CD4-positive, alpha-beta T cell (primary cell): ENCODE measurements at places on chromosomes 4 and X.

DNA sequence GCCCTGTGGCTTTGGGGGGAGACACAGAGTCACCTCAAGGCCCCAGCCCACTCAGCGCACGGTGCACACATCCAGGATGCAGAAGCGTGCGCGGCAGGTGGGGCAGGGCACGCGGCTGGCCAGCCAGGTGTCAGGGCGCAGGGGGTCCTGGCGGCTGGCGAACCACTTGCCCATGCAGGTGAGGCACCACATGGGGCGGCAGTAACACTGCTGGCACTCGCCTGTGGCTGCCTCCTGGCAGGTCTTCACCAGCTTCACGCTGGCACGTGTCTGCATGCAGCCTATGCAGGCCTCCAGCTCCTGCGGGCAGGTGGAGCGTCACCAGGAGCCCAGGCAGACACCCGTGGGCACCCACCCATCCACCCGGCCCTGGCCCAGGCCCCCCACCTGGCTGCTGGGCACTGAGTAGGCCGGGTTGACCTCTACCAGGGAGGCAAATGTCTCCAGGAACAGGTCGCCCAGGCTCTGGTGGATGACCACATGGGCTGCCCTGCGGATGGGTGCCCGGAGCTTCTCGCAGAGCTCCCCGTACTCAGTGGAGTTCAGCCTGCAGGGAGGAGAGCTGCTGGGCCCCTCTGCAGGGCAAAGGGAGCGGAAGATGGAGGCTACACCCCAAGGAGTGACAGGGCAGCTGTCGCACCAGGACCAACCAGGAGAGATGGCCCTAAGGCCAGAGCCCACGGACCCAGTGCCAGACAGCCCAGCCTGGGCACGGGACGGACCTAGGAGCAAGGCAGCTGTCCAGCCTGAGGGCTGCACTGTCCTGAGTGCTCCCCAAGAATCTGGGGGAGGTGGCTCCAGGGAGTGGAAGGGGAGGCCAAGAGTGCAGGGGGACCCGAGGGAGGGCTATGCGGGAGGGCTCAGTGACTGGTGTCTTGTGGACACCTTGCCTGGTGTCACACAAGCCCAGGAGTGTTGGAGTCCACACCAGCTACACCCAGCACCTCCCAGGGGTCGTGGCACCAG is 3.7 kb downstream of the TMEM129 start:
- DNase-seq = no peak

- DNase-seq = no peak
Observed at GRCh38 chrX:127568691-127569090, 483.5 kb downstream of the ACTRT1 start.

DNA sequence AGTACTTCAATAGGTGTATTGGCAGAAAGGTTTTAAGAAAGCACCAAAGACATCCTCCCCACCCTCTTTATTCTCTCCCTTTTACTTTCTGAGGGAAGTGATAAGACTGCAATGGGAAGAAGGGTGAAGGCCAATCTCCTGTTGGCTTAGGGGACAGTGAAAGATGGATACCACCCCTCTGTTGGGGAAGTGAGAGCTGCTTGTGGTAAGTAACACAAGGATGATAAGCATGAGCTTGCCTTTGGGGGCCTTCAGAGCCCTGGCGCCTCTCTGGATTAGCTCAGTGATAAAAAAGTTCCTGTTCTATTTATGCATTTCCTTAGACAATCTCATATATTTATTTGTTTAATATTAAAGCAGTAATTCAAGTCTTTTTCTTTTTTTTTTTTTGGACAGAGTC is 5.2 kb upstream of the KLF8 start:
- DNase-seq = no peak

DNA sequence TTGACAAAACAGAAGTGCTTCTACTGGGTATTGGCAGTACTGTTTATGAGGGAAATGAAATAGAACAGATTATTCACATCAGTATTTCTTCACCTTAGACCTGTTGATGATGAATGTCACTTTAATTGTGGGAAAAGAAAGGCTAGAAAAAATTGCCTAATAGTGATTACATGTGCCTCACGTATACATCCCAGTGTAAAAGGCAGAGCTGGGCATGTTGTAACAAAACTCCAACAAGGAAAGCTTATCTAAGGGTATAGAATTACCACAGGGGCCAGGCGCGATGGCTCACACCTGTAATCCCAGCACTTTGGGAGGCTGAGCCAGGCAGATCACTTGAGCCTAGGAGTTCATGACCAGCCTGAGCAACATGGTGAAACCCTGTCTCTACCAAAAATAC is 4.2 kb downstream of the PGM2 start:
- DNase-seq = no peak

GRCh38 chr4:40905414-40905813 is 155.7 kb downstream of the NSUN7 start:
- no peak for DNase-seq

- no peak for DNase-seq
Observed at GRCh38 chr4:104869831-104870230, 276.8 kb upstream of the TET2 start.

- no peak for DNase-seq
Observed at GRCh38 chr4:139975830-139976272, 178.1 kb downstream of the MAML3 start.

DNA sequence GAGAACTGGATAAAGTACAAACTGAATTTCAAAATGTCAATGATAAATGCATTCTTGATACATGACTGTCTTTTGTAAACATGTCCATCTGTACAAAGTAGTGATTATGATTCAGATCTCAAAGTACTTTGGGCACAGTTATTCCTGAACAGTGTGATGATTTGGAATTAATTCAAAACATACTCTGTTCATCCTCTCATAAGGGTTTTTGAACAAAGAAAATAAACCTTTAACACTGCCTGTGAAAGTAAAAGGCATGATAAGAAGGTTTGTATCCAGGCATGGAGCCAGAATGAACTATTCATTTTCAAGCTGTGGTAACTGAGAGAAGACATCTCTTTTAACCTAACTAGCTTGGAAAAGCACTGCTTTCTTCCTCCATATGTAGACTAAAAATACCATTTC is 883 bp upstream of the KLHL4 start:
- no peak for DNase-seq

GRCh38 chrX:103789004-103789403 is 12.4 kb downstream of the PLP1 start:
- no peak for DNase-seq

DNA sequence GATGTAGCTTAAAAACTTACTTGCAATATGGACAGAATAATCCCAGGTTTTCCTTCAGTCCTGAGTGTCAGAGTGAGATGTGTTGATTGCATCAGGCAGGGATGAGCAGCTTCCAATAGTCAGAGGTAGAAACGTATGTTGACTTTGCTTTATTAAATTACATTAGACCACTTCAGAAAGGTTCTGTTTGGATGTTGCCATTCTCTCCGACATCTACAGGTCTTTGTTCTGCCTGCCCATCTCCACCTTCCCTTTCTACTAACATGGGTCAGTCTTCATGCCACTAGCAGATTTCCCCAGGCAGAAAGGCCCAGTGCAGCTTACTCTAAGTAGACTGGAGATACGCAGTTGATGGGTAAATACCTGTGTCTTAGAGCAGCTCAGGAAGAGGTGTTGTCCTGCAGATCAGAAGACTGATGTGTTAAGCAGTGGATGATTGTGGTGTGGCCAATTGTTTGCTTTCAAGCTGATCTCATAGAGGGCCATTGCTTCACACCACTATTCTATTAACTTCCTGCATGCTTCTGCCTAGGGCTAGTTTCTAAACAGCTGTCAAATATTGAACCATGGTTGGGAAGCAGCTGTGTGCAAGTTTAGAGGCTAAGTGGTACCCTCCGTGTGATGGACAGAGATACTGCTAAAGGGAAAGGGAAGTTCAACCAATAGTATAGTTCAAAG is 1.8 kb downstream of the FRMPD4 start:
- no peak for DNase-seq

DNA sequence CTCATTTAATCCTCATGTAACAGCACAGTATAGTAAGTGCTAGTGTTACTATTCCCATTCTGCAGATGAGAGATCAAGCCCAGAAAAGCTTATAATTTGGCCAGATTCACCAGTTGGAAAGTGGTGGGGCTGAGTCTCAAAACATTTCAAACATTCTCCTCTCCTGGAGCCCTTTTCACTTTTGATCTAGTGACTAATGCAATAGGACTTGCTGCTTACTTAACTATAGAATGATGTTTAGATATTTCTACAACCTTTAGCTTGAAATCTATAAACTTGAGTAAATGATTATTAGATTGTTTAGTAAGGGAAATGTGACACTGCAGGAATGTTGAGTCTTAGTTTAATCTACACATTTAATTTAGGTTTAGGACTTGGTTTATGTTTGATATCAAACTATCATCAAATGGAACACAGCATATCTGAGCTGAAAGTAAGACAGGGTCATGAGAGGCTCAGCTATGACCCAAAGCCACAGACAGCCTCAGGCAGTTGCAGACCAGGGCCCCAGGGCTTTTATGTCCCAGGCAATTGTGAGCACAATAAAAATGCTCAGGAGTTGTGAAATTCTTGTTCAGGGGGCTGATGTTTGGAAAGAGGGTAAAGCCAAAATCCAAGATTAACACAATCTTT is 199.5 kb upstream of the HS3ST1 start:
- DNase-seq = no peak

DNA sequence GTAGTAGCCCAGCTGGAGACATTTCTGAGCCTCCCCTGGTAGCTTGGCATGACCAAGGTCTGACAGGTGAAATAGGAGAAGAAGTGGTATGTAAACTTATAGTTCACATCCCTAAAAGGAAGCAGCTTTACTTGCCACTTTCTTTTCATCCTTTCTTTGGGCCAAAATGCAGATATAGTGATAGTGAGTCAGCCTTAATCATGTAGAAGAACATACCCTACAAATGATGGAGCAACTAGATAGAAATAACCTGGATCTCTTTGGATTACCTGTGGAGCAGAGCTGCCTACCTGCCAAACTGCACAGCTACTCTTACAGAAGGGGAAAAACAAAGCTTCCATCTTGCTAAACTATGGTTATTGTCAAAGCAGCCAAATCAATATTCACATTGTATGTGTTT is 106.7 kb upstream of the LCORL start:
- DNase-seq = no peak

- no peak for DNase-seq
Observed at GRCh38 chr4:85495621-85496020, 20.7 kb downstream of the ARHGAP24 start.

- DNase-seq = no peak
Observed at GRCh38 chr4:177117256-177117655, 192.4 kb upstream of the NEIL3 start.

DNA sequence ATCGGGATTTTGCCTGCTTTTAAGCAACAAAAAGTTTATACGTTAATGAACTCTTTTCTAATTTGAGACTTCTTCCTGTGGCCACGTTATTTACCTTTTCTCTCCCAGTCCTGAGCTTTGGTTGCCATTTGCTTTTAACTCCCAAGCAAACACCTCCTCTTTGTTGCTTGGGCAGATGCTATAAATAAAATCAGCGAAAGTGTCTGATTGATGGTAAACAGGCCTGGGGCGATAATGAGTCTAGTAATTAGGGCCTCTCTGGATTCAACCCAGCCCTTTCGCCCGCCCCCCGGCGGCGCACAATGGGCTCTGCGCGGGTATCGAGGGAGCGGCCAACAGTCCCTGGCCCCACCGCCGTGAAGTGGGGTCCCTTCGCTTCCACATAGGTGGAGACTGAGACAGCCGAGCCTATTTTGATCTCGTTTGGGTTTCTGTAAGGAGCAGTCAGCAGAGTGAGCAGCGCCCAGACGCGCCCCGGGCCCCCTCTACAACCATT is 790 bp downstream of the CLGN start:
- DNase-seq = no peak

DNA sequence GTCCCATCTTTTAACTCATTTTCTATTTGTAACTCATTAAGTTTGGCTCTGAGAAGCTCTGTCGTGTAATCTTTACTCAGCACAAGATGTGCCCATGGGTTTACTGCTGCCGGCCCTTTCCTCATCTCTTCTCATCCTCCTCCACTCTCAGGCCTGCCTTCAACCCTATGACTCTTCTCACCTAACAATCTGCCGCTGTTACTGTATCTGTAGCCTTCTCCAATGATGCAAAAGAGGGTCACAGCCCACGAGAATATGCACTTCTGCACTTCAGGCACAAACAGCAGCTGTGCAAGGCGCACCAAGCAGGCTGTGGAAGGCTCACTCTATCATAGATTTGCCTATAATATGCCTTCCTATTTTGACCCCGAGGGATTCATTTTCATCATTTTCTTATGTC is 546.5 kb upstream of the GALNTL6 start:
- DNase-seq = no peak

DNA sequence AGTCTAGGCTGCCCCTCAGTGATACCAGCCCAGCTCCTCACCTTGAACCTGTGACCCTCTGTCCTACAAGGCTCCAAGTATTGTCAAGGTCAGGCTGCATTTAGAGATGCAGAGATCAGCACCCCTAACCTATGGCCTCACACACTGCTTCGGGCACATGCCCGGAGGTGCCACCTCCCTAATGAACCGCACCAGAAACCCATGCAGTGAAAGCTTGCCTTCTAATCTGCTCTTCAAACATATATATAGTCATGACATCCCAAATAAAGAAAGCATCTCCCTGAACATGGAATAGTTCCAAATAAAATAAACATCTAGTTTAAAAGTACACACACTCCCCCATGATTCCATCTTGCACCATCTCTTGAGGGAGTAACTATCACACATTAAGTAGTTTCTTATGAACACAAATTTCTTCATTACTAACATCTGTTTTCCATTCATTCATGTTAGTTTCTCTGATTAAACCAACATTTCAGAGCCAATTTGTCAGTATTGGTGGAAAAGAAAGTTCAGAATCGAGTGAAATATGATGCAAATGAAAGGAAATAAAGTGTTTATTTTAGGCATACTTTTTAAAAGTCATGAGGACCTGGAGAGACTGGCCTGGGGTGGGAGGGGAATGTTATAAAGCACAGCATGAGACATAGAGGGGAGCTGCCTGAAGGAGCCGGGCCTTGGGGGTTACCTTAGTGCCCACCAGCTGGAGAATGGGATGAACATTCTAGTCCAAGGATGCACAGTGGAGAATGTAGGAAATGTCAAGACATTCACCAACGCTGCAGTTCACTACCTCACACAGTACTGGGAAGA is 19.2 kb downstream of the CC2D2A start:
- DNase-seq = no peak

- no peak for DNase-seq
Observed at GRCh38 chrX:107484002-107484726, 34.7 kb downstream of the FRMPD3 start.

DNA sequence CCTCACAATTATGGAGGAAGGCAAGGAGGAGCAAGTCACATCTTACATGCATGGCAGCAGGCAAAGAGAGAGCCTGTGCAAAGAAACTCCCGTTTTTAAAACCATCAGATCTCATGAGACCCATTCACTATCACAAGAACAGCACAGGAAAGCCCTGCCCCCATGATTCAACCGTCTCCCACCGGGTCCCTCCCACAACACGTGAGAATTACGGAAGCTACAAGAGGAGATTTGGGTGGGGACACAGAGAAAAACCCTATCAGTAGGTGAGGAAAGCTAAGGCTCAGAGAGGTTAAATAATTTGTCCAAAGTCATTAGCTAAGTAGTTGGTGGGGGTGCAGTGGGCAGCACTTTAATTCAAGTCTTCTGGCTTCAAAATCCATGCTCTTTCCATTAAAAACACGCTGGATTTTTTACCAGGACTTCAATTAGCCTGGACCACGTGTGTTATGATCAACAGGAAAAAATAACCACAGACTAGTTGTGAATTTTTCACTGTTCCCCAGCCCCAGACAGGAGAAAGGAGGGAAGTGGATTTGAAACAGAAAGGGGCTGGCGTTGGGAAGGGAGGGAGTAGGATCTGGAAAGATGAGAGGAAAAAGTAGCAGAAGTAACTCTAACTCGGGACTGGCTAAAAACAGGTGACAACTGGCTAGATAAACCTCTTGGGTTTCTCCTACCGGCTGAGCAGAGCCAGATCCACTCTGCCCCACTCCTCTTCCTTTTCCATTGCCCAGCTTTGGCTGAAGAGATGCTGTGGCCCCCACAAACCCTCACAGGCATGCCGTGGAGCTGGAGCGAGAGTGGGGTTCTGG is 986 bp downstream of the MTMR8 start:
- no peak for DNase-seq
